ENCODE measurements at places on chromosomes 5 and 9.

DNA sequence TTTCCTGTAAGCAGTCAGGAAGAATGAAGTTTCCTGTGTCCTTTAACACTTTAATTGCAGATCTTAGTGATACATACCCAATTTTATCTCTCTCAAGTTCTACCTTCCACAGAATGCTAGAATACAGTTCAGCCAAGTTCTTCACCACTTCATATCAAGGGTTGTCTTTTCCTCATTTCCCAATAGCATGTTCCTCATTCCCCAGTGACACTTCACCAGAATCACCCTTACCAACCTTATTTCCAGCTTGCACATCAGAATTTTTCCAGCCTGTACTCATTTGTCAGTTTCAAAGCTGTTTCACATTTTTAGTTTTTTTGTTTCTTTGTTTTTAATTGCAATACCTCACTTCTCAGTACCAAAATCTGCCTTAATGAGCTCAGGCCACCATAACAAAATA, 126.1 kb downstream of the ESM1 start:
- no peak for DNase-seq

- no peak for DNase-seq
These were observed 23.5 kb downstream of the GRAMD2B start for GRCh38 chr5:126446498-126447224.

DNA sequence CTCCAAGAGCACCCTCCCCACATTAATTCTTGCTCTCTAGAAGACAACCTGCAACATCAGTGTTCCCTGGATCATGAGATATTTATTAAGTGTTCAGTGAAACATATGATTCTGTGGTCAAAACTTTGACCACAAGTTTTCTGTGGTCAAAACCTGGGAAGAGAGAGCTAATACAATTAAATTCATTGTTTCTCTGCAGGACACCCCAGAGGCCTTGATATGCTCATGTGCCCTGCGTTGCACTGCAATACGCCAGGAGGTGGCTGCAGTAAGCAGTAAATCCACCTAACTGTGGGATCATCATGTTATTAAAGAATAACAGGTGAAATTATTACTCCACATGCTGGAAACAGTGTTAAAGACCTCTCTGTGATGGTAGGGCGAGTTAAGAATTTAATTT, 109.3 kb upstream of the SPDL1 start:
- DNase-seq, result no peak

DNA sequence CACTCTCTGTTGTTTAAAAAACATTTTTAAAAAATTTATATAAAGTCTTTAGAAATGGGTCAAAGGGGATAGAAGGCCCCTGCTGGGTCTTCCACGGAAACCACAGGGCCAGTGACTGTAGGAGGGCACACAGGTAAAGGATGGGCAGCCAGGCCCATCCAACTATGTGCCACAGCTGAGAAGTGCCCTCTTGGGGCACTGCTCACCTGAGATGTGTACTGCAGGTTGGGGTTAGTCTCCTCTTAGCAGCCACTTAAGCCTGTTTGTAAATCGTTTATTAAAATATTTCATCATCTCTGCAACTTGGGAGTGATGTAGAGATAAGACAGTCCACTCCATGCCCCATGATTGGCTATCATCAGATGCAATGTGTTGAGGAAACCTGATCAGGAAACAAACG, 222.4 kb downstream of the DIRAS2 start:
- no peak for DNase-seq

DNA sequence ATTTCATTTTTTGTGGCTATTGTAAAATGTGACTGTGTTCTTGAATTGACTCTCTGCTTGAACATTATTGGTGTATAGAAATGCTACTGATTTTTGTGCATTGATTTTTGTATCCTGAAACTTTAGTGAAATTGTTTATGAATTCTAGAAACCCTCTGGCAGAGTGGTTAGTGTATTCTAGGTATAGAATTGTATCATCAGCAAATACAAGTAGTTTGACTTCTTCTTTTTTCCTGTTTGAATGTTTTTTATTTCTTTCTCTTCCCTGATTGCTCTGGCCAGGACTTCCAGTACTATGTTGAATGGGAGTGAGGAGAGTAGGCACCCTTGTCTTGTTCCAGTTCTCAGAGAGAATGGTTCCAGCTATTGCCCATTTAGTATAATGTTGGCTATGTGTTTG, 88.8 kb upstream of the HMHB1 start:
- no peak for DNase-seq

All from activated T-helper 1 cell treated with anti-CD3 and anti-CD28 coated beads, Interleukin-2, amount 50 U/mL, for 16 hours (primary cell).